Fibroblast of villous mesenchyme (primary cell): ENCODE measurements at places on chromosomes 3 and 15. TPM values are rescaled to one million over a fixed set of nuclear protein-coding genes. Genes with fewer than 3 reads are reported as not detected.

The HDC gene
- total RNA-seq = not detected in 2 replicates

- no peak for DNase-seq
These were observed 237.9 kb downstream of the EDEM1 start for GRCh38 chr3:5425371-5425770.

The B4GALT4 gene
- 28.3 and 47.5 TPM in 2 replicates for total RNA-seq

DNA sequence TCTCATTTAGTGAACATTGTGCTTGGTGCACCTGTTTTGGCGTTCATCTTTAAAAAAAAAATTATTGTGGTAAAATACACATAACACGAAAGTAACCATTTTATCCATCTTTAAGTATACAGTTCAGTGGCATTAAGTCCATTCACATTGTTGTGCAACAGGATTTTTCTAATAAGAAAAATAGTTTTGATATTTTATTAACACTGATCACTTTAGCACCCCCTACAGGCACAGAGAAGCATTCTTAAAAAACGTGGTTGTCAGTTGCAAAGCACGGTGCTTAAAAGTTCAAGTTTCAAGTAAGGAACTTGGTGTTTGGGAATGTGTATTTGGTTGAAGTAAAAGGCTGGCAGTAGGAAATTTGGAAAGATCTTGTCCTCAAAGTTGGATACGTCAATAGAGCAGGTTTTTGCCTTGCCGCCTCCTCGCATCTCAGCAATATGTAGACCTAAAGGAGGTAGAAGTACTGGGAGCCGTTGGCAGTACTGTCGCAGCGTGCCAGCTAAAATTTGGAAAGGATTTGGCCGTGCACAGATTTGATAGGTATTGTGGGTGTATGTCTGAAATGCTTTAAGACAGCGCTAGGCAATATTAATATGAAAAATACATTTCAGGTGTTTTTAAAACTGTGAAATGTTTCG is 110.4 kb downstream of the LRRC28 start:
- DNase-seq = peak; percentile 44

- DNase-seq = no peak
These were observed 521.2 kb upstream of the GOLIM4 start for GRCh38 chr3:168616915-168617314.

DNA sequence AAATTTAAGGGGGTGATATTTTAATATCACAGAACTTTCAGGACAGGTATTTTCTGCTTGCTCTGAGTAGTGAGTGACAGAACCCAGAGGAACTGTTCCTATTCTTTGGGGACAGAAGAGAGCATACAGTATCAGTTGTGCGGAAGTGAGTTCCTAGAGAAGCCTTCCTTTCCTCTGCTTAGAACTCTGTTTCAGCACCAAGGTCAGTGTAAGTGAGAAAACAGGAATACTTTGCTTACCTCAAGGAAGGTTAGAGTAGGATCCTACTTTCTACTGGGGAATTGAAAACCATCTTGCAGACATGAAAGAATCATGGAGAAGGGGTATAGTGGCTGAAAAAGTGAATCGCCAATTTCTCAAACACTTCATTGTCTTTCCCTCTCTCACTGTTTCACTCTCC is 542.4 kb downstream of the SQOR start:
- no peak for DNase-seq

DNA sequence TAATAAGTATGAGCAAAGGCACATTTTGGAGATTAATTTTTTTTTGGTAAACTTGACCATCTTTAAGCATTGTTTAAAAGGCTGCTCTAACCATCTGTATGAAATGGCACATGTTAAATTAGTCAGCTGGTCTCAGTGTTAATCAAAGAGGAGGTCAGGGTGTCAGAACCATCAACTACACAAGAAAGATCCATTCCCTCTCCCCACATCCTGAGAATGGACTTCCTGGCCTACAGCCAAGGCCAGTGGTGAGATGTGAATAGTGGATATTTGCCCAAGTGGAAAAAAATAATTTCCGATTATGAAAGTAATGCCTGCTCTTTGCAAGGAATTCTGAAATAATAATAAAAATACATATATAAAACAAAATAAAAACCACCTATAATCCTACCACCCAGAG is 641.7 kb downstream of the NR2F2 start:
- no peak for DNase-seq

- DNase-seq = no peak
These were observed 398.0 kb upstream of the CNTN4 start for GRCh38 chr3:1700650-1701049.

The CPLX3 gene
- total RNA-seq = not detected in 2 replicates

The GOLGA8G gene
- not detected in 2 replicates for total RNA-seq

The TXNRD3 gene
- total RNA-seq = 11.3 and 13.4 TPM in 2 replicates

GRCh38 chr15:65937476-65937875 is 68.2 kb downstream of the RAB11A start:
- DNase-seq = no peak

GRCh38 chr15:57994221-57995049 is 71.1 kb downstream of the ALDH1A2 start:
- DNase-seq = peak; percentile 87

GRCh38 chr15:89119489-89120478 is 31.5 kb downstream of the ABHD2 start:
- DNase-seq = peak; percentile 64

GRCh38 chr3:170331143-170331542 is 26.4 kb upstream of the SKIL start:
- no peak for DNase-seq

- no peak for DNase-seq
These were observed 92.1 kb upstream of the ICE2 start for GRCh38 chr15:60571008-60571420.

The ACKR4 gene
- total RNA-seq = 2.9 and 9.5 TPM in 2 replicates

- no peak for DNase-seq
These were observed 453.9 kb downstream of the LPP start for GRCh38 chr3:188607805-188608315.

The CEMIP gene
- 131 TPM in 2 replicates for total RNA-seq

DNA sequence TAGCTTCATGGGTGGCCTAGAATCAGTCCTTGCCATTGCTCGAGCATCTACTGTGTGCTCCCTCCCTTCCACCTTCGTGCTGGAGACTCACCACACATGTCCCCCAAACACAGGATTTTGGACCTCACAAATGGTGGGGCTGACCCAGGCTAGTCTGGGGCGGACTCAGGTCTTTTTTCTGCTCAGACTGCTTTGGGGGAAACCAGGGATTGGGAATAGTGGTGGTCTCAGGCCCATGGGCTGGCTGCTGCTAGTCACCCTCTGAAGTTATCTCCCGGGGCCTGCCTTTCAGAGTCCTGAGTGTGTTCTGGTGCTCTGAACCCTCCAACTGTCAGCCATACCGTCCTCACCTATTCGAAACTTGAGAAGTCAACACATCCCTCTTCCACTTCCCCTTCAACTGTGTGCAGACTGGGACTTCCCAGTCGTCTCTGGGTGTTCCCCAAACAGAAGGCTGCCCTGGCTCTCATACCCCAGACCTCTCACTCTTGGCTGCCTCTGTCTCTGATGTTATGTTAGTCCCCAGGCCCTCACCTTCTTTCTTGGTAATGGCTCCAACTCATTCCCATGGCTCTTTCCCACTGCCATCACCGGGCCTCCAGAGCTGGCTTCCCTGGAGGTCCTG is 46.0 kb downstream of the PPCDC start:
- DNase-seq = no peak

DNA sequence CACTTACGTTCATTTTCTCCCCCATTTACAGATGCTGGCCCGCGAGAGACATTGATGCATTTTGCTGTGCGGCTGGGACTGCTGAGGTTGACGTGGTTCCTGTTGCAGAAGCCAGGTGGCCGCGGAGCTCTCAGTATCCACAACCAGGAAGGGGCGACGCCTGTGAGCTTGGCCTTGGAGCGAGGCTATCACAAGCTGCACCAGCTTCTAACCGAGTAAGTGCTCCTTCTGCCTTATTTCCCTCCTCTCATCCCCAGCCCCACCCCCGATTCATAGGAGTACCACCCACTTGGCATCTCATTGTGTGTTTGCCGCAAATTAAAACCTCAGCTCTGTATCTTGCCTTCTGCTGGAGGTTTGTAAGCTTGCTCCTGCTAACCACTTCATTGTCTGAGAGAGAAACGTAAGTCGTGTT is 163.3 kb downstream of the AKAP13 start:
- no peak for DNase-seq

GRCh38 chr15:69626095-69627066 is 173.8 kb downstream of the RPLP1 start:
- DNase-seq = peak; percentile 12

The PDCD10 gene
- 79.9 and 84.1 TPM in 2 replicates for total RNA-seq

DNA sequence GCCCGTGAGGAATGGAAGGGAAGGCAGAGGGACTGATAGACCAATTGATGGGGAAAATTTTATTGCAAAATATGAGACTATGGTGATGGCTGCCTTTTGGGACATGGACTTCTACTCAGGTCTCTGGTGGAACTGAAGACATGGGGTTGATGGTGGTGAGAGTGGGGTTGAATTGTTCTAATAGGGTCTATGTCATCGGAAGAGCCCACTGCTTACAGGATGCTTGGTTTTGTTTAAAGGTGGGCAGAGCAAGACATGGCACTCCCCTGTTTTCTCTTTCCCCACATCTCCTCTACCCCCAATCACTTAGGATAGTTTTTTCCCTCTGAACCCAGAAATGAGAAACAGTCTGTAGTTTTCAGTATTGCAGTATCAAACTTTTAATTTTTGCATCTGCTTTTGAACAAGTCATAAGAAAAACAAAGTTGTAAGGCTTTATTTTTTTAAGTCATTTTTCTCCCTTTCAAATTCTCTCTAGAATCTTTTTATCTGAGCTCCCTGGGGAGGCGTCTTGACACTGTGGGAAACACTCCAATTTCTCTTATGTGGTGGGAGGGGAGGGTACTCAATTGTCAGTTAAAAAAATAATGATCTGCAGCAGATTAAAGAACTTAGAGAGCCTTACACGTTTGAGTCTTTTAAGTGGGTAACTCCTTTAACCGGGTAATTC is 276.2 kb upstream of the TBC1D5 start:
- no peak for DNase-seq

The VWA5B2 gene
- total RNA-seq = not detected in 2 replicates

GRCh38 chr3:22392859-22393258 is 641.8 kb upstream of the ZNF385D start:
- DNase-seq = no peak
